Fibroblast of lung (primary cell): ENCODE measurements at places on chromosomes 7 and 10. TPM values are rescaled to one million over a fixed set of nuclear protein-coding genes. Genes with fewer than 3 reads are reported as not detected.

DNA sequence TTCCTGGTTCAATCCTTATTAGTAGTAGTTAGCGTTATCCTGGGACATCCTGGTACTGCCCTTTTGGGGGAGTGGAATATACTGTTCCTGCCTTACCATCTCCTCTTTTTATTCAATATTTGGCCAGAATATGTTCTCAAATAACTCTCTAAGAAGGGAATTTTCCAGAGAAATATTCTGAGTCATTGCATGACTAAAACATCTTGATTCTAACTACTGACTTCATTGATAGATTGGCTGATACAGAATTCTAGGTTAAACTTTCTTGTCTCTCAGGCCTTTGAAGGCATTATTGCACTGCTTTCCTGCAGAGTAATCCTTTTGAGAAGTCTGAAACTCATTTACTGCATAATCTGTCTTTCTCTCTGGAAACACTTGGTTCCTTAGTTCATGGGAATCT lies 275.5 kb upstream of the DGKB start:
- peak; percentile 16 for DNase-seq
- H3K36me3 ChIP-seq = no peaks in the 10 kb centered on the region
- H3K27me3 ChIP-seq = no peaks in the 10 kb centered on the region
- no peaks in the 10 kb centered on the region for H3K4me1 ChIP-seq
- H3K4me3 ChIP-seq = no peak overlapping the region

DNA sequence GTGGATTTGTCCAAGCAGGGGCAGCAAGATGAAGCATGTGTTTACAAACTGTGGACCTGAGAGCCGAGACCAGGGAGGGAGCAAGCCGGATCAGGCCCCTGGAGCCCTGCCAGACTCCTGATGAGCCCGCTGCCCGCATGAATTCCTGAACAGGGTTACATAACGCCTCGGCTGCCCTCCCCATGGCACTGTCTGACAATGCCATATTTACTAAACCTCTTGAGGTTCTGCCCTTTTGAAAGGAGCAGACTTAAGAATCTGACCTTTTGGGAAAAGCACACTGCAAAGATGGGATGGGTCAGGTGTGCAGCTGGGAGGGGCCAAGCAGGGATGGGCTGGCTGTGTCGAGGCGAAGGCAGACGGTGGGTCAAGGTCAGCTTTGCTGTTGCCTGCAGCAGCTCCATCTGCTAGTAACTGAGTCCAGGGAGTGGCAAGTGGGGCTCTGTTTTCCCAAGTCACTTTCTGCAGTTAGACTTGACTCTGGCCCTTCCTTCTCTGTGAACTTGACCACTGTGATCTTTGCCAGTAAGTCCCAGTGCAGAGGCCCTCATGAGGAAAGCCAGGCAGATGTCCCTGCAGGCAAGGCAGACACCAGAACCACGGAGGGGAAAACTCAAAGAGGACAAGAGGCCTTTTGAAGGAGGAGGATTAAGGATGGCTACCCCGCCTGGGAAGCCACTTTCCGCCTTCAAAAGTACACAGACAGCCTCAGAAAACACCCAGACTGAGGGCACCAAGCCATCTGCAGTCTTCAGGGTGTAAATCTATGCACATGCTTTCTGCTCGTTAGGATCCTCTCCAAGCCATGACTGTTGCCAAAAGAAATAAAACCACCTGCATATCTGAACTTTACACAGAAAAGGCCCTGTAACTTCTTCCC lies 175.8 kb downstream of the TNS3 start:
- DNase-seq = peak; percentile 74
- H3K27me3 ChIP-seq = no peaks in the 10 kb centered on the region
- H3K4me1 ChIP-seq = no peaks in the 10 kb centered on the region
- peaks cover 9% of the 10 kb centered on the region for H3K36me3 ChIP-seq
- no peak overlapping the region for H3K4me3 ChIP-seq
- H3K27ac ChIP-seq = no peak overlapping the region

GRCh38 chr10:126663328-126663727 lies 7.2 kb downstream of the C10orf90 start:
- no peak overlapping the region for H3K4me3 ChIP-seq
- H3K27ac ChIP-seq = no peak overlapping the region
- H3K36me3 ChIP-seq = no peaks in the 10 kb centered on the region
- H3K27me3 ChIP-seq = no peaks in the 10 kb centered on the region

- H3K4me3 ChIP-seq = no peak overlapping the region
- H3K27ac ChIP-seq = no peak overlapping the region
- no peaks in the 10 kb centered on the region for H3K36me3 ChIP-seq
- no peaks in the 10 kb centered on the region for H3K4me1 ChIP-seq
Observed at GRCh38 chr7:148110097-148110868, 480.3 kb upstream of the C7orf33 start.

- H3K27ac ChIP-seq = no peak overlapping the region
- DNase-seq = no peak
- H3K36me3 ChIP-seq = no peaks in the 10 kb centered on the region
- H3K4me3 ChIP-seq = no peak overlapping the region
- no peaks in the 10 kb centered on the region for H3K27me3 ChIP-seq
- no peaks in the 10 kb centered on the region for H3K4me1 ChIP-seq
Observed at GRCh38 chr7:106080300-106080987, 31.7 kb downstream of the SYPL1 start.

DNA sequence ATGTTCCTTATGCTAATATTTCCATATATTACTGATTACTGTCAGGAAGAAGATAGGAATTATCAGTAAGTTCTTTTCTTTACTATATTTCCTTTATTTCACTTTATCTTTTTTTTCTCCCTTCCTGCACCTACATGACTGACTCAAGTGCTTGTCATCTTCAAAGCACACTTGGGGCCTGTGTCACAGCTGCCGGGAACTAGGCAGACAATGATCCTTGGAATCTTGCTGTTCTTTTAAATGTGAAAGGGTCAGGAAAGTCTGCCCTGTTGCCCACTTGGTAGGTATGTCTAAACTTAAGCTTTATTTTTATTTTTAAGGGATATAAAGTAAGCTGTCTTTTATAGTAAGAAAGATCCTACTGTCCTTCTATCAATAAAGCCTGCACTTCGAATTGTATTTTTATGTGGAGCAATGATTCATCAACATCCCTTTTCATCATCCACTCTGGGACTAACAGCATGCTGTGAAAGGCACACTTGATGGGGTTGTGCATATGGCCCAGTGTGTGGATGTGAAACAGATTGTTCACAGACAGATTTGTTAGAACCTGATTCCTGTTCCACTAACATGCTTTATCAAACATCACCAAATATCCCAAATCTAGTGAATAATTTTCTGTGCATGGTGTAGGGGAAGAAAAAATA lies 556.9 kb downstream of the DNAJB9 start:
- H3K27ac ChIP-seq = no peak overlapping the region
- no peaks in the 10 kb centered on the region for H3K27me3 ChIP-seq
- no peaks in the 10 kb centered on the region for H3K4me1 ChIP-seq
- H3K4me3 ChIP-seq = no peak overlapping the region

DNA sequence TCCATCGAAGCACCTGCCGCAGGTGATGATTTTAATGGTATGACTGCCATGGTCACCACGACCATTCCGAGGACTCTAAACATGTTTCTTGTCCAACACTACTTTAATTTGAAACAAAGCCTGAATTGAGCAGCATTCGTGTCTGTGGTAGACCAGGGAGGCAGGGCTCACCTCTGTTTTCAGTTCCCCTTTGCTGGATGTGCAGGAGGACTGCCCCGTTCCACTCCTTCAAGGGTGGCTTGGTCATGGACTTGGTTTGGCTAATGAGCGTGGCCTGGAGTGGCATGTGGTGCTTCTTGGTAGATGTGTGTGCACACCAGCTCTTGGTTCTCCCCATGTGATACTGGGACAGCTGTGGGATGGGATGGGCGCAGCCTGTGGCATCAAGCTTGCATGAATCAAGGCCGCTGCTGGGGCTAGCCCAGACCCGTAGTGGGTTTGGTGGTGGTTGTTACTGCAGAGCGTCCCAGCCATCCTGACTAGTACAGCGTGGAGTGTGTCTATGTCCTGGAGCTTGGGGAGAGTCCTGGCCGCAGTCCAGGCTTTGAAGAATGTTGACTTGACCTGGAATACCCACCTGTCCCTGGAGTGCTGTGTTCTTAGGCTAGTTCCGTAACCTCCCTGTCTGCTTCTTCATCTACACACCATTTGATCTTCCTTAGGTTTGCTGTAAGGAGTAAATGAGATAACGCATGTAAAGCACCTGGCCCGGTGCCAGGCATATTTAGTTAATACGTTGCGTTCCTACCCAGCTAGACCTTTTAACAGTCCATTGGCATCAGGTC lies 34.8 kb downstream of the MGMT start:
- no peak for DNase-seq
- no peaks in the 10 kb centered on the region for H3K4me1 ChIP-seq
- H3K4me3 ChIP-seq = no peak overlapping the region
- H3K27ac ChIP-seq = no peak overlapping the region

GRCh38 chr10:96850825-96851224 lies 18.7 kb downstream of the LCOR start:
- H3K27ac ChIP-seq = peak overlapping the region; percentile 83
- H3K36me3 ChIP-seq = no peaks in the 10 kb centered on the region
- peak; percentile 94 for DNase-seq

GRCh38 chr7:25710959-25711358 lies 441.0 kb upstream of the NFE2L3 start:
- no peaks in the 10 kb centered on the region for H3K36me3 ChIP-seq
- H3K27me3 ChIP-seq = no peaks in the 10 kb centered on the region
- no peak overlapping the region for H3K27ac ChIP-seq
- no peak for DNase-seq
- H3K4me3 ChIP-seq = no peak overlapping the region
- no peaks in the 10 kb centered on the region for H3K4me1 ChIP-seq

DNA sequence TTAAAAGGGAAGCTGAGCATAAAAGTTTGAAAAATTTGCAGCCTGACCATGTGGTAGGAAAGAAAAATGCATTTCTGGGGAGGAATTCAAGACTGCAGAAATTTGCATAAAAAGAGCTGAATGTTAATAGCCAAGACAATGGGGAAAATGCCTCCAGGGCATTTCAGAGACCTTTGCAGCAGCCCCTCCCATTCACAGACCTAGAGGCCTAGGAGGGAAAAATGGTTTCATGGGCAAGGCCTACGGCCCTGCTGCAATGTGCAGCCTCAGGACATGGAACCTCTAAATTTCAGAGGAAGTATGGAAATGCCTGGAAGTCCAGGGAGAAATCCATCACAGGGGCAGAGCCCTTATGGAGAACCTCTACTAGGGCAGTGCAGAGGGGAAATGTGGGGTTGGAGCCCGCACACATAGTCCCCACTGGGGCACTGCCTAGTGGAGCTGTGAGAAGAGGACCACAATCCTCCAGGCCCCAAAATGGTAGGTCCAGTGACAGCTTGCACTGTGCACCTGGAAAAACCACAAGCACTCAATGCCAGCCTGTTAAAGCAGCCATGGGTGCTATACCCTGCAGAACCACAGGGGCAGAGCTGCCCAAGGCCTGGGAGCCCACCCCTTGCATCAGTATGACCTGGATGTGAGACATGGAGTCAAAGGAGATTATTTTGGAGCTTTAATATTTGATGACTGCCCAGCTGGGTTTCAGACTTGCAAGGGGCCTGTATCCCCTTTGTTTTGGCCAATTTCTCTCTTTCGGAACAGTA lies 243.8 kb downstream of the DNAJB9 start:
- no peak for DNase-seq
- H3K4me1 ChIP-seq = no peaks in the 10 kb centered on the region
- no peaks in the 10 kb centered on the region for H3K36me3 ChIP-seq
- no peak overlapping the region for H3K27ac ChIP-seq
- H3K4me3 ChIP-seq = no peak overlapping the region

GRCh38 chr10:75889051-75889450 lies 457.6 kb downstream of the LRMDA start:
- no peaks in the 10 kb centered on the region for H3K4me1 ChIP-seq
- H3K4me3 ChIP-seq = no peak overlapping the region
- DNase-seq = no peak
- no peak overlapping the region for H3K27ac ChIP-seq
- H3K36me3 ChIP-seq = no peaks in the 10 kb centered on the region

The NAT16 gene
- total RNA-seq = not detected in 2 replicates

The SYCE1 gene
- 0.17 and 0.26 TPM in 2 replicates for total RNA-seq

The PNLIP gene
- not detected in 2 replicates for total RNA-seq

The SEMA4G gene
- 0.51 and 1.8 TPM in 2 replicates for total RNA-seq

The KCP gene
- total RNA-seq = 0.50 and 0.77 TPM in 2 replicates

The BLNK gene
- total RNA-seq = 0.33 and 0.51 TPM in 2 replicates

The PAX4 gene
- total RNA-seq = not detected in 2 replicates

The TMEM196 gene
- total RNA-seq = not detected in 2 replicates

The PPP1R9A gene
- 3.1 and 3.3 TPM in 2 replicates for total RNA-seq
